Nucleus accumbens (tissue), 56 donors: ENCODE measurements at places on chromosomes 1 and 21.

DNA sequence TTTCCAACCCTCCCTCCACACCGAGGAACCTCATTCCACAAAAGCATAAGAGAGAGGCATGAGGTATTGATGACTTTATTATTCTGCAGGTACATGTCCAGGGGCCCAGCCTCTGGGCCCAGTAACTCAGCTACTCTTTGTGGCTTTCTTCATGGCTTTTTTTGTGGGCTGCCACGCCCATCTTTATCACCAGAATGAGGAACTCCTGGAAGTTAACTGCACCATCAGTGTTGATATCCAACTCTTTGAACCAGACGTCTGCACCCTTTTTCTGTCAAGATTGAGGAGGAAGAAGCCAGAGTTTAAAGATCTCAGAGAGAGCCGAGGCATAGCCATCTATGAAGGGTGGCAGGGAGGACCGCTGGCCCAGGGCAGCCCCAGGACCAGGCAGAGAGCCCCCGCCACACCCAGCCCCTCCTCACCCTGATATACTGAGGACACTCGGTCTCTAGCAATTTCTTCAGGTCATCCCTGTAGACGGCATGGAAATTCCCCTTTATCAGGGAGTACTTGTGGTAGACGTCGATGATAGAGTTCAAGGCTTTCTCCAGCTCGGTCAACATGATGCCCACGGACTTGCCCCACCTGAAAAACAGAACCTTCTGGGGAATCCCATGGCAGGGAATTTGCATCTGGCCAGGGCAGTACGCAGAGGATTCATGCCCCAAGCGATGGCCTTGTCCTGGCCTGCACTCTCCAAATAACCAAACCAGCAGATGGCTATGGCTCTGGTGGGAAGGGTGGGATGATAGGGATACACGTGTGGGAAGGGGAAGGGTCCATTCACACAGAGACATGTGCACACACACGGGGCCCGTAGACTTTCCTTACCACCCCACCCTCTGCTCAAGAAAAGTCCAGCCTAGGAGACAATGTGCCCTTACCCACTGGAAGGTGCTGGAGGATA lies 647 bp downstream of the S100A8 start:
- no peak for DNase-seq

GRCh38 chr1:248597589-248597988 lies at the start of gene OR2T10:
OR2T10 (minus strand) TSS chr1:248597700; CDS start chr1:248593768, 3,932 bp downstream.
- no peak for DNase-seq

DNA sequence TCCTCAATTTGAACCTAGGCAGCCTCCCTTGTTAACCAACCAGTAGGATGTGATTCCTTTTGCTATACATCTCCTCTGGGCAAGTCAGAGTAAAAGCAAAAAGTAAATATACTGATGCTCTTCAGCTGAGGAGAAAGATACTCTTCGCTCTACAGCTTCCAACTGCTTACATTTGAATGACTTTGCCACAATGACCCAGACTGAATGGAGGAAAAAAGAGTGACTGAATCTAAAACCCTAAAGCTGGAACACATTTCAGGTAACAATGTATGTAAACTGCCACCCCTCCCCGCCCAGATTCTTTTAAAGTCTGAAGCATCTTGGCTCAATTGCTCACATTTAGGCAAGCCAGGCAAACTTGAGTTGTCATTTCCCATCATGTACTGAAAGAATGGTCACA lies 46.1 kb downstream of the SLC16A1 start:
- DNase-seq = no peak

DNA sequence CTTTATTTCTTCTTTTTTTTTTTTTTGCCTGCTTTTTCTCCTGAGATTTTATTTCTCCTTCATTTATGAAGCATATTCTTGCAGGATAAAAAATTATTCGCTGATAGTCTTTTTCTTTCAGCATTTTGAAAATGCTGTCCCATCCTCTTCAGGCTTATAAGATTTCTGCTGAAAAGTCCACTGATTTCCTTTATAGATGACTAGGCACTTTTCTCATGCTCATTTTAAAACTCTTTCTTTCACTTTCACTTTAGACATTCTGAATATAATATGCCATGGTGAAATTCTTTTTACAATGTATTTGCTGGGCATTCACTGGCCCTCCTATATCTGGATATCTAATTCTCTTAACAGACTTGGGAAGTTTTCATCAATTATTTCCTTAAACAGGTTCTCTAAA lies 25.5 kb upstream of the GTF2B start:
- DNase-seq = no peak

DNA sequence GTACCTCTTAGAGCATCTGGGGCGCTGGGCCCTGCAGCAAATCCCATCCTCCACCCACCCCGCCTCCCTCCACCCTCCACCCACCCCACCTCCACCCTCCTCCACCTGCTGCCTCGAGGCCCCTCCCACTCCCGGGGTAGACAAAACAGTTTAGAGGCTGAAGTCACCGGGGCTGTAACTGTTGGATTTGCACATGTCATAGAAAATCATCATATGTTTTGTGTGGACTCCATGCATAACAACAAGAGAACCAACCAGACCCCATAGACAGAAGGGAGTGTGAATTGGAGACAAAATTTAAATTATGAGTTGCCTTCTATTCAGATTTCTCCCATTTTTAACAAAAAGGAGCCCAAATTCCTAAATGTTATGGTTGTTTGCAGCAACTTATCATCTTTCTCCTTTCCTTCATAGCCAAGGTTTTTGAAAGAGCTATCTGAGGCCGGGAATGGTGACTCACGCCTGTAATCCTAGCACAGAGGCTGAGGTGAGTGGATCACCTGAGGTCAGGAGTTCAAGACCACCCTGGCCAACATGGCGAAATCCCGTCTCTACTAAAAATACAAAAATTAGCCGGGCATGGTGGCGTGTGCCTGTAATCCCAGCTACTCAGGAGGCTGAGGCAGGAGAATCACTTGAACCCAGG lies 28.2 kb upstream of the LGALS8 start:
- no peak for DNase-seq

DNA sequence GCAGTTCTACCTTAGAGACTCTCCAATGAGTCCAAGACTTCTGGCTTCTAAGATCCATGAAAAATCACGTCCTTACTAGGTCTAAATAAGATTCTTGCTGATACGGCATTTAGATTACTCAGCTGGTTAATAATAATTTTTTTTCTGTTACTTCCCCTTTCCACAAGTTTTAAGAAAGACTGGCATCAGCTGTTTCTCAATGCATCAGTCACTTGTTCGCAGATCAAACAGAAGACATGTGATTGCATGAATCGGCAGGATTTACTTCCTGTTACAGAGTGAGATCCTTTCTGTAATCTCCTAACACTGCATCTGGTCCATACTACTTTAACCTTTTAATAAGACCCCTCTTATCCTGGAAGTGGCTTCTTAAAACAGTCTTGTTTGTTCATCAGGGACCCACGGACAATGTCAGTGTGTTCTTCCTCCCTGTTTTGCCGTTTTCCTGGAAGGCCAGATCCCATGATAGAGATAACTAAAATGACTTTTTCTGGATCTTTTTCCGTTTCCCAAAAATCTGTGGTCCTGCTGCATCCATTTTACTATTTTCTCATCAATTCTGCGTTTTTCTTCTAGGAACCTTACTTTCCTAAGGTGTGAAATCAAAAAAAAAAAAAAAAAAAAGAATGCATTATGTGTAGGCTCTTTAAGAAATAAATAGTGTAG lies 6.1 kb downstream of the NPL start:
- no peak for DNase-seq

GRCh38 chr1:25922056-25922970 lies 16.1 kb upstream of the STMN1 start:
- DNase-seq = peak; percentile 54

DNA sequence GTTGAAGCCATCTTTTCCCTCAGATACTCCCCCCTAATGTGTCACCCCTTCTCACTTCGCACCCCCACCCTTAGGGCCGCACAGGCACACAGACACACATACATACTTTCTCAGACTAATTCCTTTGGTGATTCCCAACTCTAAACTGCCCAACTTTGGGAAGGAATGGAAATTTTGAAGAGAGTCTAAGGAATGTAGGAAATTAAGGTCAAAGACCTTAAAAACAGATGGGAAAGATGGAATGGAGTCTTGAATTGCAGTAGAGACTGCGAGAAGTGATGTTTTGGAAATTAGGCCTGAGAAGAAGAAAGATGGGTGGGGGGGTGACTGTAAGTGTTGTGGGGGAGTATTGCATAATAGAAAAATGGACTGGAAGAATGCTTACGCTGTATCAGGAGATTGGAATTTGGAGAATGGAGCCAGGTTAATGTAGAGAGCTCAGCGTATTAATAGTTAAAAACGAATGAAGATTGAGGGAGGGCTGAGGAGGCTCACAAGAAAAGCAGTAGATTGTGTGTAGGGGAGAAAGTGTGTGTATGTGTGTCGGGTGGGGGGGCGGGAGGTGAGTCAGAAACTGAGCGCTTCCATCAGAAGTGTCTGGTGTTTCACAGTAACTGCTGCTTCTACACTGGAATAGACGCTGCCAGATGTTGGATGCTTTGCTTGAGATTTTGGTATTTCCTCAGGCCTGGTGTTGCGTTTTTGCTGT lies 1.7 kb downstream of the PIP5K1A start:
- no peak for DNase-seq

GRCh38 chr1:193581341-193581740 lies 394.9 kb upstream of the B3GALT2 start:
- DNase-seq = no peak

- DNase-seq = no peak
These were observed 49.4 kb downstream of the SYDE2 start for GRCh38 chr1:85151446-85151845.

- DNase-seq = no peak
These were observed 394.5 kb downstream of the ADGRL2 start for GRCh38 chr1:82195245-82195644.

DNA sequence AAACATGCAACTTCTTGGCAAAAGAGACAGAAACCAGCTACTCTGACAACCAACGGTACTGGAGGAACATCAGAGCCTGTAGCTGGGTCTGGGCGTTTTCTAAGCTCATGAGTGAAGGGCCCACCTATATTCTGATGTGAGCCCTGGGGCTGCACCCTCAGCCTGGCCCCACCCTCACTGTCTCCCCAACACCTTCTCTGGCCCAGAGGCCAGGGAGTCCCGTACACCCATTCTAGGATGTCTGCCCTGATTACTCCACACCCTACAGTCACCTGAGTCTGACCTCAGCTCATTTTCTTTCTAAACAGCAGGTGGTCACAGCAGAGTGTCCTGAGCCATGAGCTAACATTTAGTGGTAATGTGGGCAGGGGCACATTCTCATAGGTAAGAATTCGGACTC lies 439.2 kb downstream of the MATN1 start:
- no peak for DNase-seq

DNA sequence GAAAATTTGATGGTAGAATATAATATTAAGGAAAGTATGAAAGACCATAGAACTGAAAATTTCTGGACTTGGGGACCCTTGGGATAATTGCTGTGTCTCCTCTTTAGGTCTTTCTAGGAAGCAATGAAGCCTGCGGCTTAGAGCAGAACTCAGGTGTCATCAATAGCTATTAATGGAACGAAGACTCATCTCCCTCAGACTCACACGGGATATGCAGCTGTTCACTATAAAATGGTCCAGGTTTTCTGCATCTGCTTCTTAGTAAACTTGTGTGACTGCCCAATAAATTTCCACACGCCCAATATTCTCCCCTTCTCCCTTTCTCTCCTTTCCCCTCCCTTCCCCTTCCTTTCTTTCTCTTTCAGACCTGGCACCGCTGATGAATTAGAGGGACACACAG lies 392.5 kb downstream of the HLX start:
- DNase-seq = no peak

DNA sequence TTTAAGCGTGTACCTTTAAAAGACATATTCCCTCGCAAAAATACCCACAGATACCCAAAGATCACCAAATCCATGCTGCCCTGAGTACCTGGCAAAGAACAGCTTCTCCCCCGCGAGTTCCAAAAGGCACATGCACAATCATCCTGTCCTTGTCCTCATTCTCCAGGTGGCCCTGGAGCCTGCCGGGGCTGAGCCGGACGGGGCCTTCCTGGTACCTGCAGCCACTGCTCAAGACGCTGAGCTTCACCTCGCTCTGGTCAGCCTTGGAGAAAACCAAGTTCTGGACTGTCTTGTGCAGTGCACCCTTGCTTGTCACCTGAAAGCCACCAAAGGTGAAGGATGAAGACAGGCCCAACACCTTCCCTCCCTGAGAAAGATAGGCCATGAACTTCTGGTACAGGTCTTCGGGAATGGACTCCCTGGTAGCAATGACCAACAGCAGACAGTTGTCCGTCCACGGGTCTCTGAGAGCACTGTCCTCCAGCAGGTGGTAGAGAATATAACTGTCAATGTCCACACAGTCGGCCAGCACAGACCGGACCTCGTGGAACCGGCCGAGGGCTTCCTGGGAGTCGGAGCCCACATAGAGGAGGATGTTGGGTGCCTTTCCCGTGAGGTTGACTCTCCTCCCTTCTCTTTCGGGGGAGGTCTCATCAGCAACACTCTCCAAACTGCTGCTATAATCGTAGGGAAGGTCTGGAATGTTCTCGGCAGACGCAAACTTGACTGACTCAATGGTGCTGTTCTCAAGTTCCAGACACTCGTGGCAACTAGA lies 29.9 kb downstream of the HLCS start:
- DNase-seq = no peak

- no peak for DNase-seq
These were observed 17.0 kb upstream of the SH2D2A start for GRCh38 chr1:156833603-156834002.

- DNase-seq = no peak
These were observed 138.1 kb upstream of the HMCN1 start for GRCh38 chr1:185595835-185596667.

GRCh38 chr1:8578936-8579335 lies 238.5 kb downstream of the RERE start:
- DNase-seq = no peak

GRCh38 chr1:182145441-182145840 lies 83.9 kb upstream of the ZNF648 start:
- DNase-seq = no peak

- DNase-seq = no peak
These were observed 66.9 kb downstream of the C1orf185 start for GRCh38 chr1:51168936-51169335.

GRCh38 chr1:78645723-78646122 lies 3.9 kb upstream of the IFI44 start:
- no peak for DNase-seq

DNA sequence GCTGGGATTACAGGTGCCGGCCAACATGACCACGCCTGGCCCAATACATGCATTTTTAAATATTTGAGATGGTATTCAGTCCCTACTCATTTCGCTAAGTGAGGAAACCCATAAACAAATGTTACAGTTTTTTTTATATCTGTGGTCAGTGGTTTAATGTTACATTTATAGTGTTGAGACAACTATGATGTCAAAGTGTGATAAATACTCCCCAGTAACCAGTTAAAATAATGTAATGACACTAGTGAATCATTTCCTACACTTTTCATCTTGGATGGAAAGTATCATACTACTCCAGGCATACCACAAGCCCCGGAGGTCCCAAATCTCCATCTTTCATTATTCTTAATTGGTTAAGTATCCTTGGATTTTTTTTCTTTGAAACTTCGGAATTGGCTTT lies 87.5 kb upstream of the KIF26B start:
- no peak for DNase-seq
